ENCODE measurements at places on chromosomes 12 and 14.
A peak's percentile ranks its signal among the peaks of the same experiment; 100 is the strongest.

DNA sequence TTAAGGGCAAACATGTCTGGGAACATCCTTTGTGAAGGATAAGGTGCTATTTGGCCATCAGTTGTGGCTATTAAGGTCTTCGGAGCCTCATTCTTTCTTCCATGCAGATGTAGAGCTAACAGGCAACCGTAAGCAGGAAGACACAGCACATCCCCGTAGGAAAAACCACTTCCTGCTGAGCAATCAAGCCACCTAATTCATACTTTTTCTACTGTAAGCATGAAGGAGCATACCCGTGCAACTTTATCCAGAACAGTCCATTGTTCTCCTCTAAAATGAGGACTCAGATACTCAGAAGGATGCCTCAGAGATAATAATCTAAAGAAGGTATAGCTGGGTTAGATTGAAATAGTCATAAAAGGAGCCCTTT lies 232.0 kb downstream of the PPM1H start:
- DNase-seq, result no peak

GRCh38 chr12:104433061-104433460 lies 23.7 kb upstream of the CHST11 start:
- DNase-seq, result no peak

- no peak for DNase-seq
Observed at GRCh38 chr12:131387281-131388163, 323.4 kb upstream of the SFSWAP start.

DNA sequence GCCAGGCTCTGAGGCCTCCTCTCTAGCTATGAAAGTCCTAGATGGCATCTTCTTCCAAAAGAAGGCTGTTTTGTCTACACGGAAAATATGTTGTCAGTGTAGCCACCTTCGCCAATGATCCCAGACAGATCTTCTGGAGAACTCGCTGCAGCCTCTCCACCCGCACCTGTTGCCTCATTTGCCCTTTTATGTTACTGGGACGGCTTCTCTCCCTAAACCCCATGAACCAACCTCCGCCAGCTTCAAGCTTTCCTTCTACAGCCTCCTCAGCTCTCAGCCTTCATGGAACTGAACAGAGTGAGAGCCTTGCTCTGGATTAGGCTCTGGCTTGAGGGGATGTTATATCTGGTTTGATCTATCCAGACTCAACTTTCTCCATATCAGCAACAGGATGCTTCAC lies 10.8 kb downstream of the P2RX2 start:
- DNase-seq, result no peak

DNA sequence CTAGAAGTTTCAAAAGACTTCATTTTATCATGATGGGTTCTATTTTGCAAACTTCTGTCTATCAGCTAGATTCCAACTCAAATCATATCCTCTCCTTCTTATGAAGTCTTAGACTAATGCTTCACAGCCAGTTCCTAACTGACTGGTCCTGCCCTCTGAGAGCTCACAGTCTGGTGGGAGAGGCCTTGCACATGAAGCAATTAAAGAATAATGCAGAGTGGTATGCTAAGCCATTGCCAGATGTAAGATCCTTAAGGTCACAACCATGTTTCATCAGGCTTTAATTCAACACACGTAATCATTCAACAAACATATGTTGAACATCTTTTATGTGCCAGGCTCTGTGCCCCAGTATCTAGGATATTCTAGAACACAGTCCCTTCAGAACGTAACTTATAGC lies 125.8 kb upstream of the TMPO start:
- DNase-seq, result no peak

DNA sequence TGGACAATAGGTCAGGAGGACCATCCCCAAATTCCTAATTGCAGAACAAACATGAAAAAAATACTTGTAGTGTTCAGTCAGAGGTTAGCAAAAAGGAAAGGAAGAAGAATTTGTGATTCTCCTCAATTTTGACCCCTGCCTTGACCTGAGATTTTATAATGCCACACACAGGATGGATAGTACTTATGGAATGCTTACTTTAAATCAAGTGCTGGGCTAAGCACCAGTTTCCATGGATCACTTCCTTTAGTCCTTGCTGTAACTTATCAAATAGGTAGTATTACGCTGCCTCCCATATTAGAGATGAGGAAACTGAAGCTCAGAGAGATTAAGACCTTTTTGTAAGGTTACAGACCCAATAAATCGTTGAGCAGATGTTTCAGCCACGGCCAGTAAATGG lies 81.2 kb upstream of the OVCH1 start:
- DNase-seq, result no peak

- DNase-seq, result no peak
Observed at GRCh38 chr14:24094841-24095270, 745 bp downstream of the PCK2 start.

DNA sequence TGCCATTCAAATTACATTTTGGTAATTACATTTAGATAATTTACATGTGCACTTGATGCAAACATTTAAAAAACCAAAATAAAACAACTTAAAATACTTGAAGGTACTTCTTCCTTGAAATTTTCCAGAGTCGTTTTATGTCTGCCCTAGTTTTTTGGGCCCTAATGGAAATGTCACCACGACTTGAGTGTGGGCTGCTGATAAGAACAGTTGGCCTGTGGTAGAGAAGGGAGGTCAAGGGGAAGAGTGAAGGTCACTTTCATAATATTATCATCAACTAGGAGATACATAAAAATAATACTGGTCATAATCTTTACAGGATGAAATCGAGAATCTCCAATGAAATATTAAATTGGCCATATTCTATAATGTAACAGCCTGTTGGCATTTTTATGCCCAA lies 23.1 kb downstream of the ZDHHC17 start:
- DNase-seq, result no peak

DNA sequence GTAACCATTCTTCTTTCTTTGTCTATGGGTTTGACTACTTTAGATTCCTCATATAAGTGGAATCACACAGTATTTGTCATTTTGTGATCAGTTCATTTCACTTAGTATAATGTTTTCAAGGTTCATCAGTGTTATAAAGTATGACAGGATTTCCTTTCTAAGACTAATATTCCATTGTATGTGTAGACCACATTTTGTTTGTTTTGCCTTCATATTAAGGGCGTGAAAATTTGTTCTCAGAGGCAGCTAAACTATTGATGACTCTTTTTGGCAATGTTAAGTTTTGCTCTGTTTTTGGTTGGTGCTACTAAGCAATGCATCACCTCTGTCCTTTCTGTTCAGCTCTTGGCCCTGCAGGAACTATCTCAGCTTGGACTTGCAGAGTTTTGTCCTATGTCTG lies 1.7 kb upstream of the KLRG1 start:
- no peak for DNase-seq

DNA sequence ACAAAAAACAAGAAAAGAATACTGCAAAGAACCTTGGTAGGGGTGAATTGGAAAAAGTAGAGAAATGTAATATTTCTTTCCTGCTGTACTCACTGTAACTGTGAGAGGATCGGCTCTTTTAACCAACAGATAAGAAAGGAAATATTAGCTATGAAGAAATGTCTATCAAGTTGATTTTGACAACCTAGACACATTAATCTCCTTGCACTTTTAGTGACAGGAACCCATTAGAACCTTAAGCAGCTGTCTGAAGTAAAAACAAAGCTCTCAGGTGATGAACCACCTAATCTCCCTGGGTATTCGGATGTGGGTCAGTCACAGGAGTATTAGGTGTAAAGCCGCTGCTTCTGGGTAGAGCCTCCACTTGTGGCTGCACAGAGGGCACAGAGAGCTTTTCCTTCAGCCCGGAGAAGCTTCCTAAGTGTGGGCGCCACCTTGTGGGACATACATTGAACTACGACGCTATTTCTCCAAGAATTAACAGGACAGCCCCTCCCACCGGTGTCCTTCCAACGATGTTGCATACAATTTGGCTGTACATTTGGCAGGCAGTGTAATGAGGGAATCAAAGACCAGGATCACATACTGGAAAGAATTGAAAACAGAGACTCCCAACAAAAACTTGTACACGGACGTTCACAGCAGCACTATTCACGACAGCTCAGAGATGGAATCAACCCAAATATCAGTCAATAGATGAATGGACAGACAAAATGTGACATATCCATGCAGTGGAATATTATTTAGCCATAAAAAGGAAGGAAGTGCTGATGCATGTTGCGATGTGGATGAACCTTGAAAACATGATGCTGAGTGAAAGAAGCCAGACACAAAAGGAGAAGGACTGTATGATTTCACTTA lies 28.9 kb upstream of the MAPKAPK5 start:
- peak; percentile 48 for DNase-seq

DNA sequence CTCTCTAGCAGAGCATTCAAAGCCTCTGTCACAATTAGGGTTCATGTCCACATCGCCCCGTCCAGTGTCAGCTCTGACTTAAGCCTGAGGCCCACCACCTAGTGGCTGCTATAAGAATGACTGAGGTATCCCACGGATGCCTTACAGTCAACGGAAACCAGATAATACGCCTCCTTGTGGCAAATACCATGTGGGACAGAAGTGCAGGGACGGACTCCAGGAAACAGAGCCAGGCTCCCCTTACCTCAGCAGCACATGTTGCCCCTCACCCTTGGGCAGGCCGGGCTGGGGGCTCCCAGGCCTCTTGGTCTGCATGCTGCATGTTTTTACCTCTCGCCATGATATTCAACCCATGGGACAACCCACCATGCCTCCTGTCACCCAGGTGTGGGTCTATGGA lies 86.3 kb downstream of the VWF start:
- peak; percentile 24 for DNase-seq

DNA sequence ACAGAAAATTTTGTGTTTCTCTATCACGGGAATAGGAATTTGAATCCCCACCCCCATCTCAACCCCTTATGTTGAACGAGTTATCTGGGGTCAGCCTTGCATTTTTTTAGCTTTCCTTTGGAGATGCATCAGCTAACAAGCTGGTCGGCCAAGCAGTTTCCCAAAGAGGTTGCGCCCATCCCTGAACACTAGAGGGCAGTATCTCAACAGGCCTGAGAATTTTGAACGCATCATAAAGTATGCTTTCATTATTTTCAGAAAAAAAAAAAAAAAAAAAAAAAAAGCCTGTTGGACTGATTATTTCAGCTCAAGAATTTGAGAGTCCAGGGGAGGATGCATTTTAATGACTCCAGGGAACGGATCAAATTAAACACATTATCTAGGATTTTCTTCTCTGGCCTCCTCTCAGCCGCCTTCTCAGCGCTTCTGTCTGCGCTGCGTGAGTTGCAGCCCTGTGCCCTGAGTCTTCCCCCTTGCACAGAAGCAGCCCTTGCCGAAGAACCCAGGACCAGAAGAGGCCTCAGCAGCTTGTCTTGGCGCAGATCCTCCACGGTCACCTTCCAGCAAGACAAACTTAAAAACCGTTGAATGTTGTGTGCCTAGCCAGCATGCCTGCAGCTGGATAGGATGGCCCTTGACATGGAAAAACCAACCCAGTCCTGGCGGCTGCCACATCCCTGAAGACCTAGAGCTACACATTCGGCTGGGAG lies 76.6 kb upstream of the GZMB start:
- DNase-seq, result peak; percentile 56

- DNase-seq, result no peak
Observed at GRCh38 chr14:55043528-55043927, 7.9 kb upstream of the MAPK1IP1L start.

- DNase-seq, result no peak
Observed at GRCh38 chr12:33602515-33602914, 162.9 kb upstream of the SYT10 start.

DNA sequence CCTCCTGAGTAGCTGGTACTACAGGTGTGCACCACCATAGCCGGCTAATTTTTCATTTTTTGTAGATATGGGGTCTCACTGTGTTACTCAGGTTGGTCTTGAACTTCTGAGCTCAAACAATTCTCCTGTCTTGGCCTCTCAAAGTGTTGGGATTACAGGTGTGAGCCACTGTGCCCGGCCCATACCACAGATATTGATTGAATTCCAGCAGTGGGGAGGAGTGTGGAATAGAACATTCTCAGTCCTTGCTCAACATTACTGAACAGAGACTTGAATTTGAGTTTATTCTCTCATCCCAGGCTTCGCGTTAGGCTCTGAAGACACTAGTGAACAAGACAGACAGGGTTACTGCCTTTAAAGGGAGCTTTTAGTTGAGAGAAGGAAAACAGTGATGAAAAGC lies 39.6 kb downstream of the PTPN11 start:
- DNase-seq, result no peak

GRCh38 chr12:21169878-21170472 lies 39.0 kb downstream of the SLCO1B1 start:
- peak; percentile 2 for DNase-seq

DNA sequence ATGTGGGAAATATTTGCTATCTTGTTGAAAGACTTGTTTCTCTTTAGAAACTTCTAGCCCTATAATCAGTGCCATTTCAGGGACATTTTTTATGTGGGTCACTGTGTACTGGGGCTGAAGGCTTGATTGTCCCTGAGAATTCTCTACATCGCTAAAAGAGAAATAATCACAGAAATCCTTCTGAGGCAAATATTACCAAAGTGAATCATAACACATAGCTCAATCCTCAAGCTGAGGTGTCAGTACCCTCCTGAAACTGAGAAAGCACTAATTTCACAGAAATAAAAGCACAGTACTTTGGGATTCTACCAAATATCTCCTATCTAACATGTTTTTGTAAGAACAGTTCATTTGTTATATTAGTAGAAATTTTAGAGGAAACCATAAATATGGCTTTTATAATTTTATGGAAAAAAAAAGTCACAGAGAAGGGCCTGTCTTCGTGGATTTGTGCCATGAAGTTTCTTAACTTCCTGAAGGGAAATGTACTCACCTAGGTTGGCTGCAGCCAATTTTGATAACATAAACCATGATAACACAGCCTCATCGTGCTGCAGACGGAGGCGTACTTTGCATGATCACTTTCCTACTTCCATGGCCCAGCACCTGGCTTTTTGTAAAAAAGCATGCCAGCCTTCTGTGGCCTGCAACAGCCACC lies 163.7 kb upstream of the HIF1A start:
- no peak for DNase-seq

DNA sequence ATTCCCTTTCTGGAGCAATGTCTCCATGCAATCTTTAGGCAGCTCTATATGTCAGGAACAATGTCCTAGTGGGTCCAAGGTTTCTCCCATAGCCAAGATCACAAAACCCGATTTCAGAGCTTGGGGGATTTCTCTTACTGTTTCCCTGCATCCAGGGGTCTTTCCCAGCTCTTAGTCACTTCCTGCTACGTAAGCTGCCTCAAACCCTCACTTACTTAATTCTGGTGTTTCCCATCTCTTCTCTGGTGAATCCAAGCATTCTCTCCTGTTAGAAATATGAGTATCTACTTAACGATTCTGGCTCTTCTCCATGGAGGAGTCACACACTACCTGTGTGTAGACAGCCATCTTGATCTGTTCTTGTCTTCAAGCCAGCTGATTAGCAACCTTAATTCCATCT lies 80.0 kb downstream of the IFNG-AS1 start:
- DNase-seq, result no peak

- DNase-seq, result peak; percentile 33
Observed at GRCh38 chr12:46266382-46266791, 2.5 kb downstream of the SLC38A1 start.

GRCh38 chr14:54698966-54699530 lies 132.1 kb downstream of the SAMD4A start:
- no peak for DNase-seq

DNA sequence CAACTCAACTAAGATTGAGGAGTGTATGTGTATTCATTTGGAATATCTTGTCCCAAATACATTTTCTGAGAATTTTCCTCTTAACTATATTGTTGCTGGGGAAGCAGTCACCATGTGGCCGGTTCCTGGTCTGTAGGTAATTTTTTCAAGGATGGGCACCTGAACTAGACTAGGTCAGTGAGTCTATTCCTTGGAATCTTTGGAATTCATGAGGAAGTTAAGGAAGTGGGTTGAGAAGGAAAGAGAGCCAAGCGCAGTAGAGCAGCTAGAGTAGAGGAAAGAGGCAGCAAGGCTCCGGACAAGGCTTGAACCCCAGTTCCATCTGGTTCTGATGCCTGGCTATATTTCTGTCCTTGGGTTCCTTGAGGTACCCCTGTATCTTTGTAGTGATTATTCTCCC lies 183.7 kb downstream of the DACT1 start:
- DNase-seq, result no peak

- no peak for DNase-seq
Observed at GRCh38 chr12:130744274-130744673, 28.2 kb upstream of the RIMBP2 start.
